MG63 (cell line): ENCODE measurements at places on chromosomes 4 and X.

- peak; percentile 1 for DNase-seq
These were observed 154.5 kb downstream of the ATP10D start for GRCh38 chr4:47639531-47639930.

DNA sequence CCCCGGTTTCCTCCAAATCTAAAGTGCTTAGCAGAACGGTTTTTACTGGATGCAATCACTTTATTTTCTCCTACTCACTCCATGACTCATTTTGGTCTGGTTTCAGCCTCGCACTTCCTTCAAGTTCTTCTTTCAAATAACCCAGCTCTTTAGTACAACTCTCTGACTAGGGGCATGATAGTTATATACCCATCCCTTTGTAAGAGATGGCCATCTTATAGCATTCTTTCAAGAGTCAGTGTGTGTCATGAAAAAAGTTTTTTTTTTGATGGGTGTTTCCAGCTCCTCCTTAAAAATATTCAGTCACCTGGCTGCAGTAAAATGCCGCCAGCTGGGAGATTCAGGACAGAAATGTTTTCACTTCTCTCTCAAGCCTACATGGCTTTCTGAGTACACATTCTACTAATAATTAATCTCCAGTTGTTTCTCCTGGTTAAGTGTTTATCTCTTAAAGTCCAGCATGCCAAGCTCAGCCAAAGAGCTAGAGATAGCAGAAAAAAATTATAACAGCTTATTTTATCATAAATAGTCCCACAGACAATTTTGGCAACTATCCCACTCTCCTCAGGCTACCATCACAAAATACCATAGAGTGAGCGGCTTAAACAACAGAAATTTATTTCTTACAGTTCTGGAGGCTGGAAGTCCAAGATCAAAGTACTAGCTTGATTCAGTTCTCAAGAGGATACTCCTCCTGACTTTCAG, 139.3 kb downstream of the GASK1B start:
- DNase-seq, result no peak

DNA sequence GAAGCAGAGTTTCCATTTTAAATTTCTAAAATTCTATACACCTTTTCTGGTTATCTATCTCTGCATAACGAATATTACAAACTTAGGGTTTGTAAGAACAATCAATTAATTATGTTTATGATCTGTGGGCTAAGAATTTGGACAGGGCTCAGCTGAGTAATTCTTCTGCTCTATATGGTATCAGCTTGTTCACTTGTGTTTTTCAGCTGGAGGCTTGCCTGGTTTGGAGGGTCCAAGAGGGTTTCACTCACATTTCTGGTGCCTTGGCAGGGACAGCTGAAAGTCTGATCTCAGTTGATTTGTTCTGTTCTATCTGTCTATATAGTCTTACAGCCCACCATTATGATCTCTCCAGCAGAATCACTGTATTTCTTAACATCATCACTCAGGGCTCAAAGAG, 57.8 kb upstream of the ADGRA3 start:
- DNase-seq, result no peak

DNA sequence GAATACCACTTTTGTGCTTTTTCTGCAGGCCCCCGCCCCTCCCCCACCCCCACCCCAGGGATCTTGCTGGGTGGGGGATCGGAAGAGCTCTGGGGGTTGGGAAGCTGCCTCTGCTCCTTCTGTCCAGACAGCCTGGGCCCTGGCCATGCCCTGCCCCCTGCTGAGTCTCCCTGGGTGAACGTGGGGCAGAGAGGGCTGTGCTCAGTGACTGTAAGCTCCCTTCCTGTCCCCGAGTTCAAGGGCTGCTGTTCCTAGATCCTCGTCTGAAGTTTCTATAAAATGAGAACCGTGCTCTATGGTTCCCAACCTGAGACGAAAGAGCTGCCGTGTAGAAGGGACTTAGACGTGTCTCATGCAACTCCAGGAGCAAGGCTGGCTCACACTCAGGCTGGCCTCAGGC, 105.0 kb downstream of the SORCS2 start:
- DNase-seq, result no peak
